ENCODE measurements at places on chromosomes 5 and 9.

DNA sequence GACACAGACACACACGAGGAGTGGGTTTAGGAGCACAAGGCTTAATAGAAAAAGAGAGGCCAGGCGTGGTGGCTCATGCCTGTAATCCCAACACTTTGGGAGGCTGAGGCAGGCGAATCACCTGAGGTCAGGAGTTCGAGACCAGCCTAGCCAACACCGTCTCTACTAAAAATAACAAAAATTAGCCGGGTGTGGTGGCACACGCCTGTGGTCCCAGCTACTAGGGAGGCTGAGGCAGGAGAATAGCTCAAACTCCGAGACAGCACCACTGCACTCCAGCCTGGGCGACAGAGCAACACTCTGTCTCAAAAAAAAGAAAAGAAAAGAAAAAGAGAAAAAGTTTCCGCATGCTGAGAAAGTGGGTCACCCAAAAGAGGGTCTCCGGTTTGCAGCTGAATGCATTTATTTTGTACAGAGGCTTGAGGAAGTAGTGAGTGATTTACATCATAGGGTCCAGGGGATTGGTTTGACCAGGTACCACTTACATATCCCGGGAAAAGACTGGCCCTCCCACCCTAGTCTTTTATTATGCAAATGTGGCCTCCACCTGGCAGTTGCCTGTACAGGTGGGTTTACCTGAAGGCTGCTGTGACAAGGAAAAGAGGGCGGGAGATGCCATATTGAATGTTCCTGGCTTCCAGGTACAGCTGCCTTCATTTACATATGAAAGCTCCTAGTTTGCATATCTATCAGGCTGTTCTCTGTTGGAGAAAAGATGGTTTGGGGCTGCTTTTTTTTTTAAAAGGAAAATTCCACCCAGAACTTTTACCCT is 366.2 kb upstream of the GRAMD2B start:
- no peak for DNase-seq

DNA sequence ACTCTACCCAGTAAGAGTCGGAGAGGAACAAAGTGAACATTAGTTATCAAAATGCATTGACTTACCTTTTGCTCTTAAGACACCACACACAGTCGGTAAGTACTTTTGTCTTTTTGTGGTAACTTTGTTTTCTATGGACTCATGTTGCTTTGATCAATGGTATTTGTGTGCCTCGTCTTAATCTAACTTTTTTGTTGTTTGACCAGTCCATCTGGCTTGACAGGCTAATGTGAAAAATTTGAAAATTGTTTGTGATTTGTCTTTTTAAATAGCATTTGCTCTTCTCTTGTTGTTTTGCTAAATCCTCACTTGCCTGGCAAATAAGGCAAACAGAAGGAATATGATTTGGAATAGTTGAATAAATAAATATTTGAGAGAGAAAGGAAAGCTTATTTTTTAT is 71.4 kb upstream of the CHD1 start:
- DNase-seq: no peak

DNA sequence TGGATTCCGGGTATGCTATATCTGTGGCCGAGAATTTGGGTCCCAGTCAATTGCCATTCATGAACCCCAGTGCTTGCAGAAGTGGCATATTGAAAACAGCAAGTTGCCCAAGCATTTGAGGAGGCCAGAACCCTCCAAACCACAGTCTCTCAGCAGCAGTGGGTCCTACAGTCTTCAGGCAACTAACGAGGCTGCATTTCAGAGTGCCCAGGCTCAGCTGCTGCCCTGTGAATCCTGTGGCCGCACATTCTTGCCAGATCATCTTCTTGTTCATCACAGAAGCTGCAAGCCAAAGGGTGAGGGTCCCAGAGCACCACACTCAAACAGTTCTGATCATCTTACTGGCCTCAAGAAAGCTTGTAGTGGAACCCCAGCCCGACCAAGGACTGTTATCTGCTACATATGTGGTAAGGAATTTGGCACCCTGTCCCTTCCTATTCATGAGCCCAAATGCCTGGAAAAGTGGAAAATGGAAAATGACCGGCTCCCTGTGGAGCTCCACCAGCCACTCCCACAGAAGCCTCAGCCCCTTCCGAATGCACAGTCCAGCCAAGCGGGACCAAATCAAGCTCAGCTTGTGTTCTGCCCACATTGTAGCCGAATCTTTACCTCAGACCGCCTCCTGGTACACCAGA is 23.0 kb downstream of the ZNF474 start:
- no peak for DNase-seq

GRCh38 chr9:89714321-89714720 is 109.5 kb downstream of the GADD45G start:
- no peak for DNase-seq

- DNase-seq: no peak
Measured at GRCh38 chr5:31639481-31640411, 815 bp downstream of the PDZD2 start.

DNA sequence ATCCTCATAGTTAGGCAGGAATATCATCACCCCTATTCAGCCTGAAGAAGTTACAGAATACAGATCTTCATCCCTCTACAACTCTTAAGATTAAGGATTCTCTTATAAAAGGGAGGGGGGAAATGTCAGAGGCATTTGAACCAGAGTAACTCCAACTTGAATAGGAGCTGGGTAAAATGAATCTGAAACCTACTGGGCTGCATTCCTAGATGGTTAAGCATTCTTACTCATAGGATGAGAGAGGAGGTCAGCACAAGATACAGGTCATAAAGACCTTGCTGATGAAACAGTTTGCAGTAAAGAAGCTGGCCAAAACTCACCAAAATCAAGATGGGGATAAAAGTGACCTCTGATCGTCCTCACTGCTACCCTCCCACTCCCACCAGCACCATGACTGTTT is 14.4 kb downstream of the FREM1 start:
- no peak for DNase-seq

- no peak for DNase-seq
Measured at GRCh38 chr5:98334946-98335345, 438.5 kb upstream of the RGMB start.

- DNase-seq: no peak
Measured at GRCh38 chr9:2771087-2771486, 53.8 kb downstream of the KCNV2 start.

- DNase-seq: no peak
Measured at GRCh38 chr5:113336975-113337374, 97.8 kb downstream of the TSSK1B start.

GRCh38 chr5:50663636-50664035 is 2.8 kb upstream of the PARP8 start:
- no peak for DNase-seq

DNA sequence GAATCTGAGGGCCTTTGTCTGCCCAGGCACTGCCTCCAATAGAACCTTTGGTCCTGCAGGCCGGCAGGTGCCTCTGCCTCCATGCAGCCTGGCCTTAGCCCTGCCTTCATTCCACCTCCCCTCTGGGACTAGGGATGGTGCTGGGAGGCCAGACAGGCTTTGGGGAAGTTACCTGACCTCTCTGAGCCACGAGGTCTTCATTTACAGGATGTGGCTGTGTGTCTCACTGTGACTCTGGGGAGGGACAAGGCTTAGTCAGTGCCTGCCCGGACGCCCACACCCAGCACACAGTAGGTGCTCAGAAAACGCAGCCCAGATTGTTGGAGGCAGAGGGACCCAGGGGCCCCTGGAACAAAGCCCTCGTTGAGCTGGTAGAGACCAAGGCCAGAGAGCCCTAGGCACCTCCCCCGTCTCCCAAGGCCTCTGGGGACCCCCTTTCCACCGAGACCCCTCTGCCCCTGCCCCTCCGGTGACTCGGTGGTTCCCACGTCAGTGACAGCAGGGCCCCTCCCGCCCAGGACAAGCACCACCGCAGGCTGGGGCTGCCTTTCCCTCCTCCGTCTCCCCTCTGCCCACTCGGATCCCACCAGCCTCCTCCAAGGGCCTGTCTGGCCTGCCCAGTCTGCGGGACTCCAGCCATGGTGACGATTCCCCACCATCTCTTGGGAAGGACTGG is 46.9 kb upstream of the EGFL7 start:
- no peak for DNase-seq

- DNase-seq: no peak
Measured at GRCh38 chr5:57681942-57682341, 199.3 kb upstream of the ACTBL2 start.

- DNase-seq: no peak
Measured at GRCh38 chr9:137784046-137784445, 93.5 kb upstream of the CACNA1B start.
